Activated naive CD4-positive, alpha-beta T cell treated with anti-CD3 and anti-CD28 coated beads, Interleukin-2, amount 50 U/mL, for 16 hours (primary cell): ENCODE measurements at places on chromosomes 2 and 18.

GRCh38 chr2:7280790-7281189 is 363.6 kb downstream of the RNF144A start:
- no peak for DNase-seq

- DNase-seq, result no peak
Measured at GRCh38 chr2:203583701-203584100, 48.6 kb upstream of the RAPH1 start.

GRCh38 chr18:13416848-13417247 is 198.3 kb downstream of the LDLRAD4 start:
- DNase-seq, result no peak

- no peak for DNase-seq
Measured at GRCh38 chr2:42232024-42232423, 62.9 kb downstream of the EML4 start.

- no peak for DNase-seq
Measured at GRCh38 chr2:117057016-117057415, 757.5 kb upstream of the DDX18 start.

DNA sequence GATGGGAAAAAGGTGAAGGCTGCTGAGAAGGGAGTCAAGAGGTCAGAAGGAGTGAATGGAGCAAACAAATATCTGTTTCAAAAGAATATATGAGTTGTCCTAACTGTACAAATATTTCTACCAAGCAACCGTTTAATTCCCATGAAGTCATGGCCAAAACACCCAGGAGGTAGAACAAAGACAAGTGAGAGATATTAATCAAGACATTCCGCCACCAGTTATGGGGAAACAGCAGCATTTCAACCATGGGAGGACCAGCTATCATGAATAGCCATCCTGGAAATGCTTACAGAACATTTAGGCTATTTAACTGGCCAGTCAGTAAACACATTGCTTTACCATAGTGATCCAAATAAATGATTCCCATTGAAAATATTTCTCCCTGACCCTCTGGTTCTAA is 396.3 kb downstream of the IRS1 start:
- DNase-seq, result no peak

DNA sequence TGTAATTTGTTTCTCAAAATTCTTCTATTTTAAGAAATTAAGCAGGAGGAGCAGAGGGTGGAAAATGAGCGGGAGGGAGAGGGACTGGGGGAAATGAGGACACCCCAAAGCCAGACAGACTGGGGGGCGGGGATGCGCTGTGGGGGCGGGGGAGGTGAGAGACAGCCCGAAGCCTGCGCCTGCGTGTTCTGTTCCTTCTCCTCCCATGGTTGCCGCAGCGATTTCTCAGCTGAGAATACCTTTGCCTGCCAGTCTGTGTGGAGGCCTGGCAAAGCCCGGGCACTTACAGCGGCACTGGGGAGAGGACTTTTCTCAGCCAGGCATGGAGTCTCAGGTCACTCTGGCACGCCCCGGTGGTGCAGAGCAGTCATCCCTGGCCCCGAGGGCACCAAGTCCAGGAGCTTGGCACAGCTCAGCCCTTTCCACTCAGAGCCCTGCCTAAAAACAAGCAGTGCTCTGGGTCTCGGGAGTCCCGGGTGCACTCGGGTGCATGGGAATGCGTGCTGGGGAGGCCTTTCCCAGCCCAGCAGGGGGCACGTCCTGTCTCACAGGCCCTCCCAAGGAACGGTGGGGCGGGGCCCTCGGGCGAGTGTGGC is 289.3 kb upstream of the HS6ST1 start:
- DNase-seq, result no peak

GRCh38 chr2:80242355-80242910 is 62.1 kb downstream of the LRRTM1 start:
- DNase-seq, result no peak

- DNase-seq, result no peak
Measured at GRCh38 chr18:13605477-13605876, 120.9 kb downstream of the FAM210A start.

GRCh38 chr2:160156100-160156499 is 44.0 kb downstream of the ITGB6 start:
- no peak for DNase-seq
